NCI-H510A treated with DMSO at 0.1 percent for 48 hours (cell line): ENCODE measurements at places on chromosomes 7 and 10.

- no peak for DNase-seq
These were observed 76.3 kb downstream of the CACNB2 start for GRCh38 chr10:18216482-18216881.

GRCh38 chr10:80158598-80159127 is 26.1 kb downstream of the PLAC9 start:
- peak; percentile 24 for DNase-seq

- DNase-seq: no peak
These were observed 37.8 kb upstream of the FZD9 start for GRCh38 chr7:73395538-73396503.

GRCh38 chr7:82945056-82945455 is 217.6 kb downstream of the PCLO start:
- DNase-seq: no peak

GRCh38 chr7:156979711-156980110 is 30.2 kb downstream of the NOM1 start:
- no peak for DNase-seq

DNA sequence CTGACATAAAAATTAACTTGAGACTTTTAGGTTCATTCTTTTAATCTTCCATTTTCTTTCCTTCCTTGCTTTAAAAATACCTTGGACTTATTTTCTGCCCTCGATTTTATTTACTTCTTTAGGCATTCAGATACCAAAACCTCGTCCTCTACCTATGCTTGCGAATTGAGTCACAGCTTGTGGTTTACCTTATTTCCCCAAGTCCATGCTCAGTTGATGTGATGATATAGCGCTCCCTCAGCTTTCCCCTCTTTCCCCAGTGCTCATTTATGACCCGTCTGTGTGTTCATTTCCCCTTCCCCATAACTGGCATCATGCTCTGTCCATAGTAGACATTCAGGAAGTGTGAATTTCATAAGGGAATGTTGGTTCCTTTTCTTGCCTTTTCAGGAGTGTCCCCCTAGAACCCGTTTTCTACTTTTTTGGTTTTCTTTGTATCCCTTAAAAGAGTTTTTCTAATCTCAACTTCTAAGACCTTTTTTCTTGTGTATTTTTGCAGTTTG is 19.1 kb upstream of the PRKRIP1 start:
- no peak for DNase-seq

GRCh38 chr7:50646069-50646468 is 80.9 kb upstream of the DDC start:
- DNase-seq: no peak

GRCh38 chr7:88664630-88665233 is 94.8 kb upstream of the ZNF804B start:
- no peak for DNase-seq

- DNase-seq: peak; percentile 29
These were observed at the start of gene SEMA3E for GRCh38 chr7:83648464-83649241. Gene SEMA3E, minus strand, starts transcription at chr7:83649139.

DNA sequence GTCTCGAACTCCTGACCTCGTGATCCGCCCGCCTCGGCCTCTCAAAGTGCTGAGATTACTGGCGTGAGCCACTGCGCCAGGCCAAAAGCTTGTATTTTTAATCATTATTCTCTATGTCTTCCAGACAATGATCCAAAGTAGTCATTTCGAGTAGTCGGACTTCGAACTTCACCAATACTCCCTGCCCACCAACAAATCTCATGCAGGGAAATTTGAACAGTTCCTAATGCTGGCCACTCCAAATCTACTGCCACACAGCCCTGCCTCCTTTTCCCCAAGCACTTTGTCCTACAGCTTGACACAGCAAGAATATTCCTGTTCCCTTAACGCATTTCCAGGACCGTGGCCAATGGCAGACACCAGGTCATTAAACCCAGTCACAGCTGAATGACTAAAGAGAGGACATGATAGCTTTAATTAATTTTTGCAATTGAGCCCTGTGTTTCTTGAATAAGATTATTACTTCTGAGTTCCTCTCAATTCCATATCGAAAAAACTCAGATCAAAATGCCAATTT is 142.3 kb upstream of the NRP1 start:
- no peak for DNase-seq

DNA sequence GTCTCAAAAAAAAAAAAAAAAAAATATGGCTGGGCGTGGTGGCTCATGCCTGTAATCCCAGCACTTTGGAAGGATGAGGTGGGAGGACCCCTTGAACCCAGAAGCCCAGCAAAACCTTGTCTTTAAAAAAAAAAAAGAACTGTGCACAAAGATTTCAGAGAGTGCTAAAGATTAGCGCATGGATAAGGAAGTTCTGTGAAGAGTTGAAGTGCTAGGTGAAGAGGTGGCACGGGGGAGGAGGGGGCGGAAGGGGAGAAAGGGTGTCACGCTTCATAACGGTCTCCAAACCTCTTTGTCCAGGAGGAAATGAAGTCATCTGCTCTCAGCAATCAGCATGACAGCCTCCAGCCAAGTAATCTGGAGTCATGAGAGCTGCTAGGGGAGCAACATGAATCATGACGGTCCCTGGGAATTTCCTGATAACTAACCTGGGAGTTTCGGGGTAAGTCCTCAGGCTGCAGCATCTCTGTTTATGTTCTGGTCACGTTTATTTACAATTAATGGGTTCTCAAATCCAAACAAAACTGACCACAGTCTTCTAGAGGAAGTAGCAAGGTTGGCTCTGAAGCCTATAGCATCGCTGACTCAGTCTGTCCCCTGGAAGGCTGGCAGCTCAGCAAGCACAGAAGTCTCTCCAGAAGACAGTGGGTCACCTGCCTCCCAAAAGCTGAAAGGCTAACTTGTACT is 1.9 kb upstream of the PLAU start:
- DNase-seq: peak; percentile 29

DNA sequence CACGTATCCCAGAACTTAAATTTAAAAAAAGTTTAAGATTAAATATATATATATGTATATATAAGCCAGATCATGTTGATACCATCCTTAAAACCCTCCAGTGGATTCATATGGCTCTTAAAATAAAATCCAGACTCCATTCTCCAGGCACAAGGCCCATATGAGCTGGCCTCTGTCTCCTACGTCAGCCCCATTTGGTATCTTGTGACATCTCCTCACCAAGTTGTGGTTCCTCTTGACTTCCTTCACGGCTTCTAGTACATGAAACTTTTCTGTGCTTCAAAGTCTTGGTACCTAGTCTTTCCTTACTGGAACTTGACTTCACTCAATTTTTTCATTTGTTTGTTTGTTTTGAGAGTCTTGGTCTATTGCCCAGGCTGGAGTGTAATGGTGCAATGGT is 61.3 kb downstream of the PRLHR start:
- DNase-seq: no peak

- no peak for DNase-seq
These were observed 290.6 kb downstream of the FZD1 start for GRCh38 chr7:91554883-91555282.

DNA sequence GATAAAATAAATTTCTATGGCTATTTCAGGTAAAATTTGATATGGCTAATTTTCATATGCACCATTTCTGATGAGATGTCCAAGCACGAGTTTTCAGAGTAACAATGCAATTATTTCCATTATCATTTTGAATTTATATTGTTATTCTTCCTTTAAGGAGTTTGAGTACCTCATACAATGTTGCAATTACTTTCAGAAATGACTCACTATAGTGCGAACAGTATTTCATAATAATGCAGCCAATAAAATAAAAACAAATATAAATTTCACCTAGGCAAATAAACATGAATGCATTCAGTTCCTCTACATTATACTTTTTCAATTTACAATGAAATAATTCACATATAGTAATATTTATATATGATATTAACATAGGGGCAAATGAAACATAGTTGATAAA is 78.8 kb upstream of the LRRN3 start:
- no peak for DNase-seq

DNA sequence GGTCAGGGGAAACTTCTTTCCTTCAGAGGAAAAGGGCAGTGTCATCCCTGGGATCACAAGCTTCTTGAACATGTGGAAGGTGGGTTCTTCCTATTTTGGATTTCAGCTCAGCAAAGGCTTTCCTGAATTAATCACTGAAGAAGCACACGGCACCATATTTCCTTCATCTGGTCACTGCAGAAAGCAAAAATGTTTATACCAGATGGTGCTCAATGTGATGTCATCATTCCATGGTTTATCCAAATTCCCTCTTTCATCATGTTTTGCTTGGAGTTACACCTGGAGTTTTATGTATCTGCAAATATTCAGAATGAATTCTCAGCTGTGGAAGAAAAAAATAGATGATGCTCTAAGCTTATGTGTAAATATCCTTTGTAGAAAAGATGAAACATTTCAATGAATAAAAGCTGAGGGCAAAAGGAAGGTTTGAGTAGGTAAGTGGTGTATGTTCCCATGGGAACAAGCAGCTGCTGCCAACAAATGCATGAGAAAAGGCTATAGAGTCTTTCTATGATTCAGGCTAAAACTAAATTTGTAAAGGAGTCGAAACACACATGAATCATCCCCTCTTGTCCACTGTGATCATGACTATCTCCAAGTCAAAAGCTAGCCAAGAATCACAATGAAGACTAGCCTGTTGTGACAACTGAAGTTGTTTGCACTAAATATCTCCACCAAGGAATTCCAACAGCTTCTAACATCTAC is 26.9 kb upstream of the BPGM start:
- DNase-seq: no peak

- DNase-seq: no peak
These were observed 409.7 kb upstream of the NFE2L3 start for GRCh38 chr7:25742316-25742715.

DNA sequence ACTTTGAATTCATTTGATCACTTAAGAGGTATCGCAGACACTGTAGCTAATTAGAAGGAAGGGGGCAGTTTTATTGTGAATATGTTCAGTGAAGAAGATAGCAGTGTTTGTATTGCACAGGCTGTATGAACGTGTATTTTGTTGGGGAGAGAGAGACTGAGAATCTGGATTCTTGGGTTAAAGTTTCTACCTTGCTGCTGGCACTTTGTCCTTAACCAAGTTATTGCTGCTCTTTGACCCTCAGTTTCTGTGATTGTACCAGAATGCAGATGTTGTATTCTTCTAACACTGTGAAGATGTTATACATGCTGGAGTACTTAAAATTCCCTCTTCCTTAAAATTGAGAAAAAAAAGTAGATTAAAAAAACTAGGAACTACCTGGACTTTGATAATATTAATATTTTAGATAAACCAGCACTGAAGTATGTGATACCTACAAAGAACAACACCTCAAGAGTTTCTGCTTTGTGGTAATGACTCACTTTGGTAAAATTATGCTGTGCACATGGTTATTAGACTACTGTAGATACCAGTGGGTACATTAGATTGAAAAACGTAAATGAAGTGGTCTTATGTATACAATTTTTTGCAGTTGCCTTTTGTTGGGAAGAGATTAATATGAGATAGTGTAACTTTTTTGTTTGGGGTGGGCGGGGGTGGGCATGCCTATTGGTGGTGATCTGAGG is 321.3 kb downstream of the AUTS2 start:
- DNase-seq: no peak

DNA sequence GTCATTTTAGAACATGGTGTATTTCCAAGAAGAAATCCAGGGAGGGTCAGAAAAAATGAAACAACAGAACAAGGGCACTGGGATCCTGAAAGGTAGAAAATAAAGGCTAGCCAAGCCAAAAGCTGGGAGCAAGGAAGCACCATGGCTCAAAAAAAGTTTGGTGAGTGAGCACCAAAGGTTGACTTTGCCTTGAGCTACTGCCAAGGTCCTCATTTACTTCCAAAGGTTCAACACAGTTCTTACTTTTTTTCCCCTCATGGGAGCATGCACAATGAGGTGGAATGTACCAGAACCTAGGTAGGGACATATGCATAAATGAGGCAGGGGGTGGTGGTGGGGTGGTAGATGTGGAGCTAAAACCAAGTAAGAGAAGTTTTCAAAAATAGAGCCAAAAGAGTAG is 182.8 kb downstream of the CPEB3 start:
- DNase-seq: no peak

- DNase-seq: no peak
These were observed 98.5 kb upstream of the INSIG1 start for GRCh38 chr7:155198901-155199845.

- peak; percentile 92 for DNase-seq
These were observed 43.4 kb downstream of the MYOF start for GRCh38 chr10:93438613-93439253.

DNA sequence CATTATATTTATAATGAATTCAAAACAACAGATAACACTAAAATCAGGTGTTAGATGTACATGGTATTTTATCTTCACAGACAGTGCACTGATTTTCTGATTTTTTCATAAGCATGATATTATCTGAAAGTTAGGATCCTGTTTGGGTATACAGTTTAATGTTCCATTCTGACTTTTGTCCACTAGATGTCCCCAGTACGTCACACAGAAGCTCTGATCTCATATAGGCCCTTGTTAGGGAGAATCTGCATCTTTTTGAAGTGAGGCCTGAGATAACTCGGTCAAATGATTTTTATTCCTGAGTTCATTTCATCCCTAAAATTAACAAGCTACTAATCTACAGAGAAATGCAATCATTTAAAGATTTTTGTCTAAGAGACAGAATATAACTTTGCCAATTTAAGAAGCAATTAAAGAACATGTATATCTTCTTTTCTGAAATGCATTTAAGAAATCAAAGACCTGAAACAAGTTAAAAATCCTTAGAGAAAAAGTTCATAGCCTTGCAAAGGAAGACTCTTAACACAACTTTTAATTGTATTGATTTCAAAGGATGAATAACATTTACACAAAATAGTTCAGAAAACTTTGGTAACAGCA is 72.0 kb upstream of the TES start:
- DNase-seq: peak; percentile 39

- DNase-seq: no peak
These were observed 73.3 kb upstream of the PRKG1 start for GRCh38 chr10:51000976-51001375.

- peak; percentile 32 for DNase-seq
These were observed 4.6 kb upstream of the VGF start for GRCh38 chr7:101169838-101170551.

DNA sequence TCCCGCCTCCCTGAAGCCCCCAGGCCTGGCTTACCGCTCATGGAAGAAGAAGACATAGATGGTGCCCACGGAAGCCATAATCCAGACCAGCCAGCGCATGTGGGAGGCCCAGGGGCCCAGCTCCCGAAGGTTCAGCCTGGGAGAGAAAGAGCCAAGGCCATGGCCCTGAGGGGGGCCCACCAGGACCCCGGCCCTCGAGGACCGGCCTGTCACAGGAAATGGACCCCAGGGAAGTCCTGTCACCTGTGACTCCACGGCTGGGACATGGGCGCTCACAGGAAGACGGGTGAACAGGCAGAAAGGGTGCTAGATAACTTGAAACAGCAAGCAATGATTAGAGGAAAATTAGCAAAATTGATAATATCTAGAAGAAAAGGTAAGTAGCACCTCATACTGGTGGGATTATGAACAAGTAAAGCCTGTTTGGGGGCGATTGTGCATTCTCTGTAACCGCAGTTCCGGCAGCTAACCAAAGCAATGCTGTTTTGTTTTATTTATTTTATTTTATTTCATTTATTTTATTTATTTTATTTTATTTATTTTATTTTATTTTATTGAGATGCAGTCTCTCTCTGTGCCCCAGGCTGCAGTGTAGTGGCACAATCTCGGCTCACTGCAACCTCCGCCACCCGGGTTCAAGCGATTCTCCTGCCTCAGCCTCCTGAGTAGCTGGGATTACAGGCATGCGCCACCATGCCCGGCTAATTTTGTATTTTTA is 27.8 kb upstream of the RADIL start:
- DNase-seq: no peak
